ENCODE measurements at places on chromosomes 11 and 22.
A peak's percentile ranks its signal among the peaks of the same experiment; 100 is the strongest.

DNA sequence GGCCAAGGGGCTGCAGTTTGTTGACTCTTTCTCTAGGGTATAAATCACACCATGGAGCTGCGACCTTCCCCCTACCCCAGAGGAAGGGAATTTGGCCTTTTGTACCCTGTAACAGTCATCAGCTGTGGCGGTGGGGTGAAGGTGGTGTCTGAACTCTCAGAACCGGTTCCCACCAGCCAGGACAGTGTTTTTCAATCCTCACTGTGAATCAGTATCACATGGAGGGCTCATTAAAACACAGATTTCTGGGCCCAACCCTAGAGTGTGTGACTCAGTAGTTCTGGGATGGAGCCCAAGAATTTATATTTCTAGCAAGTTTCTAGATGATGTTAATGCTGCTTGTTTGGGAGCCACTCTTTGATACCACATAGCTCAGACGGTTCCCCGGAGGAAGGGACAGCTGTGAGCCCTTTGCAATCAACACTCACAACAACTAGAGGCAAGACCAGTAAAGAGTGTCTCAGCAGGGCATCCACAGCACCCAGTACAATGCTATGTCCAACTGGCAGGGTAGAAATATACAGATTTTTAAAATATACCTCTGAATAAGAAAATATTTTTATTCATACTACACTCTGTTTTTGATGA lies 43.9 kb upstream of the FAT3 start:
- no peak for DNase-seq

- no peak for DNase-seq
These were observed 3.9 kb downstream of the PACSIN3 start for GRCh38 chr11:47182380-47182779.

- no peak for DNase-seq
These were observed 79.1 kb upstream of the SCUBE2 start for GRCh38 chr11:9170450-9170849.

DNA sequence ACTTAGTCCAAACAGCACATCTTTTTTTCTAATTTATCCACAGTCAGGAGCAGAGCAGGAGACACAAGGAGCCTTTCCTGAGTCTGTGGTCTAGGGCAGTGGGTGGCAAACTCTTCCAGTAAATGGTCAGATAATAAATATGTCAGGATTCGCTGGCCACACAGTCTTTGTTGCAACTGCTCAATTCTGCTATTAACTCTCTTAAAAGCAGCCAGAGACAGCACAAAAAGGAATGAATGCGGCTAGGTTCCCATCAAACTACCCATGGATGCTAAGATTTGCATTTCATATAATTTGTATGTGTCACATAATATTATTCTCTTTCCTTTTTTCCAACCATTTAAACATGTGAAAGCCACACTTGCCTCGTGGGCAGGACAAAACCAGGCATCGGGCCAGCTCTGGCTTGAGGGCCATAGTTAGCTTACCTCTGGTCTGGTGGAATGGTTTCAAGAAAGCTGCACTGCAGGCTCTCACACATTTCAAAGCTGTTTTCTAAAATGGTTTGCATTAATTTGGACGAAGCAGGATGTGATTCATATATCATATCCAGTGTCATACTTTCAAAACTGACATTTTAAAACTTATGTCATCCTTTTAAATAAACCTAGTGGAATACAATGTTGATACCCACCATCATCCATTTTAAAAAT lies 64.7 kb upstream of the CD5 start:
- peak; percentile 76 for DNase-seq

- DNase-seq: no peak
These were observed 91.0 kb downstream of the TMPRSS5 start for GRCh38 chr11:113615098-113615497.

GRCh38 chr11:68263444-68264035 lies 8.2 kb downstream of the C11orf24 start:
- no peak for DNase-seq

Data from right hindlimb (tissue), 1 donor.